ENCODE measurements at places on chromosomes 4 and X.

- DNase-seq = no peak
Observed at GRCh38 chrX:20863649-20864048, 510.6 kb upstream of the CNKSR2 start.

- DNase-seq = no peak
Observed at GRCh38 chr4:59374416-59374815, 1825.7 kb upstream of the ADGRL3 start.

DNA sequence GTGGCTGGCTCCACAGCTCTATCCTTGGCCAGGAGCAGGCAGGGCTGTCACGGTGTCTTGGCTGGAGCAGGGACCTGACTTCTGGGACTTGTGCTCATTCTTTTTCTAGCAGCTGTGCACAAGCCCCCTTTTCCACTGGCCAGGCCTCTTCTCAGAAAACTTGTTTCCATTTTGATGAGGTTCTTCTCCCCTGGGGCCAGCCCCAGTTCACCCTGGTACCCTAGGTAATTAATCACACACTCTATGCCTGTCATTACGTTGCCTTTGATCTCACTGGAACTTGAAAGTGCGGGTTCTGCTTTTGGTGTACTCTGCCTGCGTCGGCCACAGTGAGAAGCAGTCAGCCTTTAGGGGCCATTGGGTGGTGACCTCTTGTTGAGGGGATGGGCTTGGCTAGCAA is 26.6 kb downstream of the DRD5 start:
- no peak for DNase-seq

DNA sequence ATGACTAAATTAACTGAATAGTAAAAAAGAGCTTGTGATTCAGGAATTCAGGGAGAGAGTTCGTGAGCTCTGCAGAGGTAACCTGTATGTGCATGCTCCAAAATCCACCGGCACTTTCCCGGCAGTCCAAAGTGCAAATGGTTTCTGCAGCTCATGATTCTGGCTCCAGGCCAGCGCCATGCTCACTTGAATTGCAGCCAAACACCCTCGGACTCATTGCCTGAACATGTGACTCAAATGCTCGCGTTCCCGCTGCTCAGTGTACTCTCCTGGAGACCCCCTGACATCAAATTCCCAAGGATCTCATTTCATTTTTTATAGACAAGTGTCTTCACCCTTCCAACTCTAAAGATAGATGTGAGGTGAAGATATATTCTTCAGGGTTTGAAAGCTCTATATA is 44.1 kb upstream of the SH3RF1 start:
- peak; percentile 20 for DNase-seq

- no peak for DNase-seq
Observed at GRCh38 chr4:140755774-140756318, 339 bp downstream of the TBC1D9 start.

DNA sequence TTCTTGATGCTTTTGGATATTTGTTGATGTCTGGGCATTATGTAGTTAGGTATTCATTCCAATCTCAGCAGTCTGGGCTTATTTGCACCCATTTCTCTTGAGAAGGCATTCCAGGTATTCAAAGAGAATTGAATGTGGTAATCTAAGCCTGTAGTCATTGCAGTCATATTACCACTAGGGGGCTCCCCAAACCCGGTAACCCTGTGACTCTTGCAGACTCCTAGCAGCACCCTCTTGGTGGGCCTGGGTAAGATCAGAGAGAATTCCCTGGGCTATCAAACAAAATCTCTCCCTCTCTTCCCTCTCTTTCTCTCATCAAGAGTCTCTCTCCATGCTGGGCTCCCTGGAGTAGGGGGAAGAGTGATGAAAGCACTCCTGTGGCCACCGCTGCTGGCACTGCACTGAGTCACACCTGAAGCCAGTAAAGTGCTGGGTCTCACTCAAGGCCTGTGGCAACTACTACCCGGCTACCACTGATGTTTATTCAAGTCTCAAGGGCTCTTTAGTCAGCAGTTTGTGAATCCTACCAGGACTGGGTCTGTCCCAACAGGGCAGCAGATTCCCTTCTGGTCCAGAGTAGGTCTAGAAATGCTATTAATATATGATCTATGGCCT is 187.7 kb upstream of the NUDT10 start:
- DNase-seq = no peak

DNA sequence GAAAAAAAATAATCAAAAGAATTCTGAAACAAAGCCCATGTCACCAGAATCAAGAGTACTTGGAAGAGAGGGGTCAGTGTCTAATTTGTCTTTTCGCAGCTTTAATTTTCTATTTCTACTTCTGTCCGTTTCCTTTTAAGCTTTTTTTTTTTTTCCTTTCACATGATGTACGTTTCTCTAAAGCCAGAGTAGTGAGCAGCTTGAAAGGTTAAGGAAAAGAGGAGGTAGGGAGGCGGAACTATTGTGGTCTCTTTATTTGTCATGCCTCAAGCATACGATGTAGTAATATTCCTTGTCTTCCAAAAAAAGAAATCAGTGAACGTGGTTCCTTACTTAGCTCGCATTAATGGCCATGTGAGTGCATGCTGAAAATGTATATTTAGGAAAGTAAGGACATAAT is 311.5 kb downstream of the TENM3 start:
- no peak for DNase-seq

Measured in HFF-Myc (cell line).